ENCODE measurements at places on chromosomes 1 and 21. TPM values are rescaled to one million over a fixed set of nuclear protein-coding genes. Genes with fewer than 3 reads are reported as not detected.

DNA sequence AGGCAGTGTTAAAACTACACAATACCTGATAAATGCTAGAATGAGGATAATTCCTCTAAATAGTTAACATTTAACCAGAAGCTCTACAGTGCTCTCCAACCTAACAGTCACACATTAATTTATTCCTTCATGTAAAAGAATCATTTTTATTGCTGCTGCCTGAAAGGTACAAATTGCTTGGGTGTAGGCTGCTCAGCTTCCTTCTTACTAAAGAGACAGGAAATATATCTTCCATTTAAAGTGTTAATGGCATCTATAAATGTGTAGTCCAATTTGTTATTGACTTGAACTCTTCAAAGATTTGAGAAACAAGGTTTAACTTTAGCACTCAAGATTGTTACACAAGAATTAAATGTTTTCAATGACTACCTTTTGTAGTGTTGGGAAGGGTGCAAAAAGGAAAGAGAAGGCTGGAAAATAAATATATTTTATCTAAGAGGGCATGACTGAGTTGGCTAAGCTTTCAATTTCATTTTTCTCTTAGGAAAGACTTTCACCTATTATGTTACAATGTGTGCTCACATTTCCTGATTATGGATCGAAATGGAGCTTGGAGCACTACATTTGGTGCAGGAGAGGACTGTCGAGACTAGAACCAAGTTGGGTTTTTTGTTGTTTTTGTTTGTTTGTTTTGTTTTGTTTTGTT lies 105.5 kb upstream of the CACYBP start:
- no peak for DNase-seq

GRCh38 chr1:78277253-78277652 lies 213.5 kb upstream of the PTGFR start:
- no peak for DNase-seq

DNA sequence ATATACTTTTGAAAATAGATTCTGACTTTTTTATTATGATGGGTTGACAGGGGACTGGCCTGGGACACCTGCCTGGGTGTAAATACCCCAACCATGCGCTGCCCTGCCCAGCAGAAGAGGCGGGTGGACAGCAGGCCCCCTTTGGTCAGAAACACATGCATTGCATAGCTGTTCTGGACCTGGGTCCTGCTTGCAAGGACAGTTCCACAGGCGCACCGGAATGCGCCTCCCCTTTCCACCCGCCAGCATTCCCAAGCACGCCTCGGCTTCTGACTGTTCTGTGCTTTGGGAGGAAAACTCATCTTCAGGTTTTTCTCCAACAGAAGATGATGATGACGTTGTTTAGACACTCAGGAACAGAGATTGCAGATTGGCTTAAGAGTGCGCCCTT lies 428 bp upstream of the ZNF678 start:
- DNase-seq = no peak

- peak; percentile 45 for DNase-seq
Measured at GRCh38 chr1:26530895-26531598, 1.5 kb downstream of the RPS6KA1 start.

DNA sequence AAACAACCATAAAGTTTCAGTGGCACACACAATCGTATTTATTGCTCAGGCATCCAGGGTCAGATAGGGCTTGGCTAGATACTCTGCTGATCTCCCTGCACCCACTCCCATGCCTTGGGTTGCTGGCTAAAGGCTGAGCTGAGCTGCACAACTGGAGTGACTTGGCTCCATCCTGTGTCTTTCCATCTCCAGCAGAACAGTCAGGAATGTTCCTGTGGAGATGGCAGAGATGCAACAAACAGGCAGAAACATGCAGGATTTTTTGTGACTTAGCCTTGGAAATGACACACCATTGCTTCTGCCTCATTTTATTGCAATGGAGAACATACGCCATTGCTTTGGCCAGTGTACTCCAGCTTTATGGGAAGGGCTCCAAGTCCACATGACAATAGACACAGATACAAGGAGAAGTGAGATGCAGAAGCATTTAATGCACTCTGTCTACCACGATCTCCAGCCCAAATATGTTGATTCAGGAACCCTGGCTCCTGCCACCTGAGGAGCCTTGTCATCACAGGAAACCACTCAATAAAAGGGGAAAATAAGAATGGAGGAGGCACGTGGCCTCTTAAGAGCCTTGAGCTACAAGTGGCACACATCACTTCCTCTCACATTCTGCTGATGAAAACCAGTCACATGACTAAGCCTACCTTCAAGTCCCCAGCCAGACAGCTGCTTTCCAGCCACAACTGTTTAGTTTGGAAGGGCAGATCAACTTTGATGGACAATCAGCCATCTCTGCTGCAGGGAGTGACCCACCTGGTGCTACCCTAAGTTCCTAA lies 10.1 kb upstream of the GUCA2B start:
- peak; percentile 22 for DNase-seq

DNA sequence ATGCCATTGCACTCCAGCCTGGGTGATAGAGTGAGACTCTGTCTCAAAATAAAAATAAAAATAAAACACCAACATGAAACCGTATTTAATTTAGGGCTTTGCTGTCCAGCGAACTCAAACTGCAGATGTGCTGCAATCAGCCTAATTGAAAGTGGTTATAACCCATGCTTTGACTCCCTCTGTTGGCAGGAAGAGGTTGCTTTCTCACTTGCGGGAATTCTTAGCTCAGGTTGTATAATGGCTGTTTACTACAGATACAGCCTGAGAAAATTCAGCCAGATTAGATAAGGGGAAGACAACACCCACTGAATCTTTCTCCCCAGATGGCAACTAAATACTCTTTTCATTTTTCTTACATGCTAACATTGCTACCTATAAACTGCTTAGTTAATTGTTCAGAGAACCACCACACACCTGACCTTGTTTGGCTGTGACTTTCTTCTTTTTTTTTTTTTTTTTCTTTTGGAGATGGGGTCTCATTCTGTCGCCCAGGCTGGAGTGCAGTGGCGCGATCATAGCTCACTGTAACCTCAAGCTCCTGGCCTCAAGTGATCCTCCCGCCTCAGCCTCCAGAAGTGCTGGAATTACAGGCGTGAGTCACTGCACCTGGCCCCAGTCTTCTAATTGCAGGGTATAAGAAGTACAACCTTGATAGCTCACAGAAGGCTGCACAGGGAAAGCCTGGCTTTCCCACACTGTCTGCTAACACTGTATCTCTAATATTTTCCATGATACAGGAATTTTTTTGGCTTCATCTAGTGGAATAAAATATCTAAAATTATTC lies 34.6 kb downstream of the DNTTIP2 start:
- DNase-seq = peak; percentile 62

DNA sequence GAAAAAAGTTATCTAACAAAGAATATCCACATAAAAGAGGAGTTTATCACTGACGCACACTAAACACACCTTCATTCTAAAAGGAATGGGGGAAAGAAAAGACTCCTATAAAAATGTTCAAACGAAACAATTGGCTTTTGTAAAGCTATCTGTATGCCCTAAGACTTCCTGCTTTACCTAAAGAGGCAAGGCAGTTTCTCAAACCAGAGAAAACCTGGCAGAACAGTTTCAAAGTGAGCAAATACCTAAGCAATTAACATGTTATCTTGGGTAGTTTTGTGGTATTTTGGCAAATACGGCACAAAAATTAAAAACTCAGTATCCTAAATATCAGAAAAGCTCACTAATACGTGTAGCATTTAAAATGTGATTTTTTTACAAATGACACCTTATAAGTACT lies 1.9 kb downstream of the PUM1 start:
- no peak for DNase-seq

DNA sequence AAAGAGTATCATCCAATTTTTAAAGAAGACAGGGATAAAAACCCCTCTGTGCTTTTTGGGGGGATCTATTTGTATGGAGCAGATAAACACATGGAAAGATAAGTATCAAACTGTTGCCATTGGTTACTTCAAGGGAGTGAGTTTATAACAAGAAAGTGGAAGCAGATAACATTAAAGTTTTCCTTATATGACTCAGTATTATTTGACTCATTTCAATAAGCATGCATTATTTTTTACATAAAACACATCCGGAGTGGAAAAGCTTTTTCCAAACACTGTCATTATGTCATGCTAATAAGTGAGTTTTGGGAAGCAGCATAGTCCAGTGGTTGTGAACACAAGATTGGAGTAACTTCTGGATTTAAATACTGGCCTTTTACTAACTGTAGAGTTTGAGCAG lies 452.2 kb downstream of the LTN1 start:
- DNase-seq = no peak

The SLAMF7 gene
- 79.9 TPM for total RNA-seq

The SNAP47 gene
- total RNA-seq = 23.0 TPM

The C1orf50 gene
- 4.7 TPM for total RNA-seq

The GAS5 gene
- 1,367 TPM for total RNA-seq

The ST6GALNAC5 gene
- not detected for total RNA-seq

All from activated naive CD4-positive, alpha-beta T cell treated with anti-CD3 and anti-CD28 coated beads for 36 hours (primary cell).